ENCODE measurements at places on chromosomes 3 and 15. TPM values are rescaled to one million over a fixed set of nuclear protein-coding genes. Genes with fewer than 3 reads are reported as not detected.

Gene NEK10
- 1.2 TPM for total RNA-seq

Gene RPL15
- total RNA-seq, result 2,177 TPM

Gene TPM1
- 22.5 TPM for total RNA-seq

Gene EXD1
- not detected for total RNA-seq

Gene ZDHHC3
- 61.1 TPM for total RNA-seq

Gene LHFPL4
- not detected for total RNA-seq

Gene CHAC1
- 58.9 TPM for total RNA-seq

Gene AMT
- total RNA-seq, result 4.8 TPM

Gene AGTR1
- total RNA-seq, result not detected

Gene RETNLB
- total RNA-seq, result not detected

Gene CYP1A2
- not detected for total RNA-seq

Gene NOX5
- total RNA-seq, result 0.91 TPM

Gene TM6SF1
- total RNA-seq, result not detected

DNA sequence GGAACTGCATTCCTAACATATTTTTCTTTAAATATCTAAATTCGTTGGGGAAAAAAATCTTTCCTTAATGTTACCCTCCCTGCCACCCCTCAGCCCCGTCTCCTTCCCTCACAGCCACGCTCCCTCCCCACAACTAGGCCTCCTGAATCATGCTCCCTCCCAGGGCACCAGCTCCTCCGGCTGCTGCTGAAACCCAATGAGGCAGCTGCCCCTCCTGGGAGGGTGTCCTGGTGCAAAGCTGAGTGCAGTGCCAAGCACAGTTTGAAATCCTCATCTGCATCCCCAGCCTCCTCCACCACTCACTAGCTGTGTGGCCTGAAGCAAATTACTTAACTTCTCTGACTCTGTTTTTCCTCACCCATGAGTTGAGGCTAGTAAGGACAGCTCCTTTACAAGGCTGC is 2.7 kb upstream of the NR2E3 start:
- H3K4me1 ChIP-seq, result peaks cover 6% of the 10 kb centered on the region
- H3K27me3 ChIP-seq, result no peaks in the 10 kb centered on the region
- no peaks in the 10 kb centered on the region for H3K36me3 ChIP-seq
- DNase-seq, result no peak

- H3K4me1 ChIP-seq, result peaks cover 6% of the 10 kb centered on the region
- H3K36me3 ChIP-seq, result no peaks in the 10 kb centered on the region
- DNase-seq, result no peak
- H3K4me3 ChIP-seq, result no peak overlapping the region
These were observed 17.2 kb downstream of the TNFAIP8L3 start for GRCh38 chr15:51077221-51078153.

DNA sequence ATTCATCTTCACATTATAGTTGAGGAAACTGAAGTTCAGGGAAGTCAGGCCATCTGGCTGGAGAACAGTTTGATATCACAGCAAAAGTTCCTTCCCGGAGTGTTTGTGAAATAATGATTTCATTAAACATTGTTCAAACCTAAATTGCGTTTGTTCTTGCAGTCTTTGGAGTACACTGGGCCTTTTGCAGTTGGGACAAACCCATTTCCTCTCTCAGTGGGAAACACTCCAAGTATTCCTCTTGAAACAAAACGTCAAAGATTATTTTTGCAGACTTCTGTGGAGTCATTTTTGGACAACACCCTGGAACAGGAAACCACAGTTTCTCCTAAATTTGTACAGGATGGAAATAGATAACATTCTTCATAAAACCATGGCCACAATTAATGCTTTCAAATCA is 287.5 kb downstream of the PTPRG start:
- no peaks in the 10 kb centered on the region for H3K27me3 ChIP-seq
- H3K4me1 ChIP-seq, result no peaks in the 10 kb centered on the region
- H3K27ac ChIP-seq, result no peak overlapping the region
- H3K36me3 ChIP-seq, result no peaks in the 10 kb centered on the region
- DNase-seq, result no peak

DNA sequence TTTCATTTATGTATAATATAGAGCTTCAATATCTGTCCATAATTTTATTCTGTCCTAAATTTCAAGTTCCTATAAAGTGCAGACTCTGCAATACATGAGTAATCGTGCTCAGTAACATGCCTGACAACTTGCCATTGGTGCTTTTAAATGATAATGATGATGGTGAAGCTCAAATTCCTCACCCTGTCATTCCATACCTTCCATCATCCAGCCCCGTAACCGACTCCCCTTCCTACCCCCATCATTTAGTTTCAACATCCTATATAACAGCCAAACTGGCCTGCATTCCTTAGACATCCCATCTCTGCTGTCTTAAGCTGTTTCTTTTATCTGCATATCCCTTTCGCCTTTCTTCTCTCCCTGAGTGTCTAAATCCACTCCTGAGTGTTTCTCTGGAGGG is 67.2 kb upstream of the DLG1 start:
- no peak overlapping the region for H3K4me3 ChIP-seq
- no peak for DNase-seq
- no peaks in the 10 kb centered on the region for H3K36me3 ChIP-seq
- H3K27ac ChIP-seq, result no peak overlapping the region
- no peaks in the 10 kb centered on the region for H3K27me3 ChIP-seq
- H3K4me1 ChIP-seq, result no peaks in the 10 kb centered on the region

DNA sequence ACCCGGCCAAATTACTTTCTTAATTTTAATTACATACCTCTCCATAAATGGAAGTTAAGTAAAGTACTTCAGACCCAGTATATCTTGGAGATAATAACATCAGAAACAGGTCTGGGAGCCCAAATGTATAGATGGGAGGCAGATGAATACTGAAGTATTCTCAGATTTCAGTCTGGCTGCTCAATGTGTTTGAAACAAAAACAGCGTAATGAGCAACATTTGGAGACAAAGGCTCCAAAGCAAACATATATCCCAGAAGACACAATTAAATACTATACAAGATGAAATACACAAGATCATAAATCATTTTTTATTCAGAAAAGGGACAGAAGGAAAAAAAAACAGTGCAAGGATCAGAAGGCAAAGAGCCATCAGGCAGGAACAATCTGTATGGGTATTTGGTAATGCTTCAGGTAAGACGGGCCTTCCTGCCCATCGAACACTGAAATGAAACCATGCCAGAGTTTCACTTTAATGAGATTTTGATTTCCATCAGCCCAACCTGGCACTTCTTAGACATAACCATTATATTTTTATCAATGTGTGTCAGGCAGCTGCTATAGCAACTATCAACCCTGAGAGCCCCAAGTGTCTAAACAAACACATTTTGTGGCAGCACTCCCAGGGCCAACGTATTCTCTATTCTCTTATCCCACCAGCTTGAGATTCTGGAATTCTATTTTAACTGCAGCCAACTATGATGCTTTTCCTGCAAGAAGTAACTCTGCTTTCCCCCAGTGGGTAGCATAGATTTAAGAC is 210.8 kb downstream of the STT3B start:
- H3K27ac ChIP-seq, result no peak overlapping the region
- H3K36me3 ChIP-seq, result no peaks in the 10 kb centered on the region
- no peak for DNase-seq
- no peaks in the 10 kb centered on the region for H3K27me3 ChIP-seq

DNA sequence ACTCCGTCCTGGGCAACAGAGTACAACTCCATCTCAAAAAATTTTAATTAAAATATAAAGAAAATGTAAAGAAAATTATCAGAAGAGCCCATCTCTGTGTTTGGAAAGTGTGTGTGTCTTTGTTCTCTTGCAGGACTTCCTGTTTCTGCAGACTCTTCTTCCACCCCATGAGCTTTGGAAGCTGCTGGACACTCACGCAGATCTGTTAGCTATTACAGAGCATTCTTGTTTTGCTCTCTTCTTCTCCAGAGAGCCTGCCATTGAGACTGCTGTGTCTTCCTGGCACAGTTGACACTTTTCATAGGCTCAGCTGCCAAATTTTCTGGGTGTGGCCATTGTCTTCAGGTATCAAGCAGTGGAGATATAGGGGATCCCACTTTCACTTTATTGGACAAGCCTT is 6.0 kb upstream of the CCR8 start:
- no peak overlapping the region for H3K4me3 ChIP-seq
- no peak overlapping the region for H3K27ac ChIP-seq
- no peaks in the 10 kb centered on the region for H3K4me1 ChIP-seq
- H3K27me3 ChIP-seq, result no peaks in the 10 kb centered on the region
- H3K36me3 ChIP-seq, result no peaks in the 10 kb centered on the region

GRCh38 chr15:43408789-43409188 is 37.9 kb downstream of the TUBGCP4 start:
- H3K27me3 ChIP-seq, result no peaks in the 10 kb centered on the region
- peaks cover 65% of the 10 kb centered on the region for H3K36me3 ChIP-seq
- H3K4me3 ChIP-seq, result no peak overlapping the region

GRCh38 chr3:181629029-181629428 is 82.7 kb upstream of the SOX2 start:
- no peaks in the 10 kb centered on the region for H3K4me1 ChIP-seq
- no peaks in the 10 kb centered on the region for H3K36me3 ChIP-seq
- no peak overlapping the region for H3K4me3 ChIP-seq
- no peaks in the 10 kb centered on the region for H3K27me3 ChIP-seq

DNA sequence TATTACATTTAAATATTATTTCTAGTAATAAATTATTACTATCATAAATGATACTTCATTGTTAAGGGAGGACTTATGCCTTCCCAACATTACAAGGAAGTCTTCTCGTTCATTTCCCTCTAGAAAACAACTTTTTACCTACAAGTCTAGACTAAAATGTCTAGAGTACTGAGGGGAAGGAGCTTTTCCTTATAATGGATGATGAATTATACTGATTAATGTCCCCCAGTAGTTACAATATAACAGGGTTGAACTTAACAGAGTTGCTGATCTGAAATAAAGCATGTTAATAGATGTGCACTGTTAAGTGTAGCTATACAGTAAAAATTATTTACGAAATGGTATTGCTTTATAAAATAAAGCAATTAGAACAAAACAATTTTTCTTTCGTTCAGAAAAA is 2.7 kb upstream of the MNS1 start:
- H3K36me3 ChIP-seq, result no peaks in the 10 kb centered on the region
- H3K4me3 ChIP-seq, result no peak overlapping the region
- no peaks in the 10 kb centered on the region for H3K27me3 ChIP-seq
- no peaks in the 10 kb centered on the region for H3K4me1 ChIP-seq
- DNase-seq, result no peak
- no peak overlapping the region for H3K27ac ChIP-seq

GRCh38 chr3:143832433-143832832 is 15.8 kb downstream of the SLC9A9 start:
- no peak for DNase-seq
- H3K4me1 ChIP-seq, result peaks cover 12% of the 10 kb centered on the region
- H3K27me3 ChIP-seq, result no peaks in the 10 kb centered on the region
- H3K4me3 ChIP-seq, result no peak overlapping the region
- no peaks in the 10 kb centered on the region for H3K36me3 ChIP-seq

GRCh38 chr15:73600413-73601335 is 32.5 kb downstream of the NPTN start:
- H3K27ac ChIP-seq, result no peak overlapping the region
- peaks cover 23% of the 10 kb centered on the region for H3K4me1 ChIP-seq
- peak overlapping the region; percentile 12 for H3K4me3 ChIP-seq
- no peaks in the 10 kb centered on the region for H3K36me3 ChIP-seq

- H3K4me3 ChIP-seq, result 0 out of 2 replicates have a peak overlapping the region, but pooled peaks have one; percentile 8
- peaks cover 23% of the 10 kb centered on the region for H3K4me1 ChIP-seq
- DNase-seq, result no peak
- H3K27ac ChIP-seq, result peak overlapping the region; percentile 63
- no peaks in the 10 kb centered on the region for H3K27me3 ChIP-seq
These were observed 38.9 kb downstream of the EFCAB12 start for GRCh38 chr3:129389572-129389937.

DNA sequence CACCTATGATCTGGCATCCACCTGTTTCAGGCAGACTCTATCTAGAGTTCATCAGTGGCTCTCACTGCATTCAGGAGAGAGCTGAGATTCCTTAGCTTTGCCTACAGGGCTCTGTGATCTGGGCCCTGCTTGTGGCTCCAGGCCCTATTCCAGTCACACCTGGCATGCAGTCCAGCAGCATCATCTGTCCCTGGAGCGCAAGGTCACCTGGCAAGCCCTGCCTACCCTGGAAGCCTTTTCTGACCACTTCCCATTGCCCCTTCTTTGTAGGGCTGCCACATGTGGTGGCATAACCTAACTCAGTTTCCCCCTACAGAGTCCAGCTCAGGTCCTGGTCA is 115.1 kb upstream of the PLXNA1 start:
- no peaks in the 10 kb centered on the region for H3K36me3 ChIP-seq
- no peak overlapping the region for H3K4me3 ChIP-seq
- H3K4me1 ChIP-seq, result no peaks in the 10 kb centered on the region

DNA sequence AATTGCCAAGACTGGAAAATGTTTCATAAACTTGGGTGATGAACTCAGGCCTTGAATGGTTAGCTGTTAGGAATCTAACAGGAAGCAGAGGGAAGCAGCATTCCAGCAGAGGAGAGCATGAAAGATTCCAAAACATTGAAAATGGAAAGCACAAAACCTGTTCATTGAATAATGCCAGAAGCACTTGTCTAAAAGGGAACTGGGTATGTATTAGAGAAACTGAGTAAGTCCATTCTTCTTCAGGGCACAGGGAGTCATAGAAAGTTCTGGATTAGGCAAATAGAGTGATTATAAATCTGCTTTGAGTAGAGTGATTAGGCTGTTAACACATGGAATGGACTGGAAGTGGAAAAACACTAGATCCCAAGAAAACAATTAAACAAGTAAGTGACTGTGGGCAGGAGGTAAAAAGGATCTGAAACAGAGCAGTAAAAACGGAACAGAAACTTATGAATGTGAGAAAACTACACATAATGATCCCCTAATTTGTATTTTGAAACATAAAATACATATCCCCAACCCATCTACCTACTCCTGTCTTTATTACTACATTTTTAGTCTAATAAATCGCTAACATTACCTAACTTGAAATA is 343.4 kb downstream of the TBC1D5 start:
- no peaks in the 10 kb centered on the region for H3K27me3 ChIP-seq
- H3K4me3 ChIP-seq, result no peak overlapping the region
- H3K4me1 ChIP-seq, result no peaks in the 10 kb centered on the region
- H3K27ac ChIP-seq, result no peak overlapping the region
- H3K36me3 ChIP-seq, result no peaks in the 10 kb centered on the region

GRCh38 chr15:60134609-60135008 is 130.5 kb downstream of the FOXB1 start:
- no peak for DNase-seq
- H3K36me3 ChIP-seq, result no peaks in the 10 kb centered on the region
- H3K27me3 ChIP-seq, result peaks cover 54% of the 10 kb centered on the region
- H3K4me1 ChIP-seq, result no peaks in the 10 kb centered on the region
- no peak overlapping the region for H3K4me3 ChIP-seq
